Activated CD8-positive, alpha-beta memory T cell treated with anti-CD3 and anti-CD28 coated beads, Interleukin-2, amount 10 ng/mL, durations not matched to agents 7 days and 5 days (primary cell): ENCODE measurements at places on chromosomes 13 and 19. TPM values are rescaled to one million over a fixed set of nuclear protein-coding genes. Genes with fewer than 3 reads are reported as not detected.
A peak's percentile ranks its signal among the peaks of the same experiment; 100 is the strongest.

- H3K4me3 ChIP-seq = no peak overlapping the region
- no peaks in the 10 kb centered on the region for H3K27me3 ChIP-seq
- DNase-seq = no peak
- no peaks in the 10 kb centered on the region for H3K36me3 ChIP-seq
Measured at GRCh38 chr13:61751039-61751438, 335.4 kb upstream of the PCDH20 start.

GRCh38 chr19:57231686-57232085 is 863 bp downstream of the AURKC start:
- no peak overlapping the region for H3K4me3 ChIP-seq
- H3K36me3 ChIP-seq = no peaks in the 10 kb centered on the region
- H3K27ac ChIP-seq = no peak overlapping the region
- no peaks in the 10 kb centered on the region for H3K4me1 ChIP-seq

DNA sequence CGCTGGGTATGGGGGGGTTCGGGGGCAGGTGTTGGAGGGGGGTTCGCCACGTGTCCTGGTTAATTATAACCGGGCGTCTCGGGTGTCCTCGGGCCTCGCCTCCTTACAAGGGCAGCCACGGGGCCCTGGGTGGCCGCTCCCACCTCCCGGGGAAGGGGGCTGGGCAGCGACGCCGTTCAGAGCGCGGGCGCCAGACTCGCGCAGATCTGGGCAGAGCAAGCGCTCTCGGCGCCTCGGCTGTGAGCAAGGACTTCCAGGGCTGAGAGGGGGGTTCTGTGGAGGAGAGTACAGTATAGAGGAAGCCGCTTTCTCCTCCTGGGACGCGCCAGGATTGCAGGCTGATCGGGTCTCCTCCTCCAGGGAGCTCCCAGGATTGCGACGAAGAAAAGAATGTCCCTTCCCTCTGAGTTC is 1.0 kb upstream of the CKM start:
- H3K36me3 ChIP-seq = no peaks in the 10 kb centered on the region
- H3K4me1 ChIP-seq = peaks cover 3% of the 10 kb centered on the region
- peaks cover 32% of the 10 kb centered on the region for H3K27me3 ChIP-seq
- no peak overlapping the region for H3K27ac ChIP-seq
- H3K4me3 ChIP-seq = no peak overlapping the region
- DNase-seq = no peak

DNA sequence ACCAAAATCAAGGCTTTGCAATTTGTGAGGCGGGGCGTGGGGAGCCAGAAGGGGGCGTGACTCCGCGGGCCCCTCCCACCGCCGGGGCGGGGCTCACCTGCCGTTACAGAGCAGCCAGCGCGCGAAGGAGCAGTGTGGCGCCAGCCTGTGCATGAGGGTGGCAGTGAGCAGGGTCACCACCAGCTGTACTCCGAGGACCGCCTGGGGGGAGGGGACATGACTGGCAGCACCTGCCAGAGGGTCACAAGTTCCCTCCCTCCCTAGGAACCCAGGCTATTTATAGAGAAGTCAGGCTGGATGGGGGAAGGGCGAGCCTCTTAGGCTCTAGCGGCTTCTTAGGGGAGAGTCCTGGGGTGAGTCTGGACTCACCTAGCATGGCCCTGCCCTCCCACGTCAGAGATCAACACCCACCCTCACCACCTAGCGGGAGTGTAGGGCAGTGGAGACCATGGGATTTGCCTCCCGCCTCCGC is 3.6 kb downstream of the TMEM161A start:
- H3K4me1 ChIP-seq = peaks cover 23% of the 10 kb centered on the region
- DNase-seq = no peak
- H3K27me3 ChIP-seq = no peaks in the 10 kb centered on the region
- H3K4me3 ChIP-seq = no peak overlapping the region
- H3K36me3 ChIP-seq = peaks cover 21% of the 10 kb centered on the region

DNA sequence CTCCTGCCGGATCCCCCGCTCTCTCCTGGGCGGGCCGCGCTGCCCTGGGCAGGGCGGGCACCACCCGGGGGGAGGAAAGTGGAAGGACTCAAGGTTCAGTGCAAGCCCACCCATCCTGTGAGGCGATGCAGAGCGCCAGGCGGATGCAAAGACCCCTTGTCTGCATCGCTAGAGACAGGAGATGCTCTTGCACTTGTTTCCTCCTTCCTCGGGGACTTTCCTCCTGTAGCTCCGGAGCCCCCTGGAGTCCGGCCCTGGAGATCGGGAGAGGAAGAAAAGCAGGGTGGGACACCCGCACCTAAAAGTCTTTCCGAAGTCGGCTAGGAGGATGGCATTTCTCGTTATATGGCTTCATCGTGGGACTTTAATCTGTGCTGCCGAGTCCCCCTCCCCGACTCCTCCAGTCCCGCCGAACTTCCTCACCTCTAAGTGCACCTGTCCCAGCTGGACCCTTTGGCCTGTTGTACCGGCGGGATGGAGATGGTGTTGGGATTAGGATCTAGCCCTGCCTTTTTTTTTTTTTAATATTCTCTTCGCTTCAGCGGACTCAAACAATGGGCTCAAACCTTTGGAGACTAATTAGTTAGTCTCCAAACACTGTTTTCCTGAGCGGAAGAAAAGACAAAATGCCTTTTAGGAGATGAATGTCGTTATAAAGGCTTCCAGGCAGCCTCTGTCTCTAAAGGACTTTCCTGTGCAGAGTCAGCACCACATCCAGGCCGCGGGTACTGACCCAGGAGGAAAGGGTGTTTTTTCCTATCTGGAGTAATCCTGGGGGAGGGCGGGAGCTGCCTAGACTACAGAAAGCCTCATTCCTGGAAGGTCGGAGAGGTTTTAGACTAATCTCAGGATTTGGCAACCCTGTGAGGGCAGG is 725 bp downstream of the FAM124A start:
- H3K27ac ChIP-seq = no peak overlapping the region
- no peak for DNase-seq
- no peaks in the 10 kb centered on the region for H3K36me3 ChIP-seq
- H3K4me3 ChIP-seq = peak overlapping the region; percentile 37
- peaks cover 3% of the 10 kb centered on the region for H3K4me1 ChIP-seq

DNA sequence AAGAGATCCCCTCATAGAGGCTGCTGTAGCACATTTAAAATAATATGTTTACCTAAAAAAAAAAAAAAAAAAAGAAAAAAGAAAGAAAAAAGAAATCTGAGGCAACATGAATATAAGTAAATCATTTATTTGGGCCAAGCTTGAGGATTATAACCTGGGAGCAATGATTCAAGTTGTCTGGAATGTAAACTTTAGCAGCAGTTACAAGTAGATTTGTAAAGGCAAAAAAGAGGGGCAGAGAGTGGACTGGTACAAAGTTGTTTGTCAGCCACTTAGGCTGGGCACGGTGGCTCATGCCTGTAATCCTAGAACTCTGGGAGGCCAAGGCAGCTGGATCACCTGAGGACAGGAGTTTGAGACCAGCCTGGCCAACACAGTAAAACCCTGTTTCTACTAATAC is 11.3 kb downstream of the ZNF43 start:
- H3K27ac ChIP-seq = no peak overlapping the region
- no peaks in the 10 kb centered on the region for H3K4me1 ChIP-seq
- DNase-seq = no peak

- H3K27ac ChIP-seq = no peak overlapping the region
- no peak for DNase-seq
- no peaks in the 10 kb centered on the region for H3K36me3 ChIP-seq
- no peak overlapping the region for H3K4me3 ChIP-seq
- H3K4me1 ChIP-seq = no peaks in the 10 kb centered on the region
- no peaks in the 10 kb centered on the region for H3K27me3 ChIP-seq
Measured at GRCh38 chr19:30781047-30781446, 408.9 kb downstream of the ZNF536 start.

- no peaks in the 10 kb centered on the region for H3K4me1 ChIP-seq
- H3K27ac ChIP-seq = no peak overlapping the region
- no peaks in the 10 kb centered on the region for H3K36me3 ChIP-seq
- H3K4me3 ChIP-seq = no peak overlapping the region
- no peaks in the 10 kb centered on the region for H3K27me3 ChIP-seq
Measured at GRCh38 chr19:31575846-31576335, 226.7 kb upstream of the TSHZ3 start.

GRCh38 chr19:13764101-13764807 is at the start of gene MRI1:
Gene MRI1 (plus strand): TSS chr19:13764522. CDS start chr19:13764589, 67 bp downstream.
- peak; percentile 76 for DNase-seq
- peak within 1 kb of the TSS; percentile 79 for H3K4me3 ChIP-seq
- no peaks in the 10 kb centered on the region for H3K27me3 ChIP-seq
- H3K27ac ChIP-seq = peak within 1 kb of the TSS; percentile 80
- peaks cover 24% of the 10 kb centered on the region for H3K4me1 ChIP-seq

GRCh38 chr13:71979616-71980015 is 112.6 kb upstream of the DACH1 start:
- H3K27ac ChIP-seq = no peak overlapping the region
- no peak for DNase-seq
- no peaks in the 10 kb centered on the region for H3K4me1 ChIP-seq
- no peak overlapping the region for H3K4me3 ChIP-seq
- no peaks in the 10 kb centered on the region for H3K27me3 ChIP-seq

DNA sequence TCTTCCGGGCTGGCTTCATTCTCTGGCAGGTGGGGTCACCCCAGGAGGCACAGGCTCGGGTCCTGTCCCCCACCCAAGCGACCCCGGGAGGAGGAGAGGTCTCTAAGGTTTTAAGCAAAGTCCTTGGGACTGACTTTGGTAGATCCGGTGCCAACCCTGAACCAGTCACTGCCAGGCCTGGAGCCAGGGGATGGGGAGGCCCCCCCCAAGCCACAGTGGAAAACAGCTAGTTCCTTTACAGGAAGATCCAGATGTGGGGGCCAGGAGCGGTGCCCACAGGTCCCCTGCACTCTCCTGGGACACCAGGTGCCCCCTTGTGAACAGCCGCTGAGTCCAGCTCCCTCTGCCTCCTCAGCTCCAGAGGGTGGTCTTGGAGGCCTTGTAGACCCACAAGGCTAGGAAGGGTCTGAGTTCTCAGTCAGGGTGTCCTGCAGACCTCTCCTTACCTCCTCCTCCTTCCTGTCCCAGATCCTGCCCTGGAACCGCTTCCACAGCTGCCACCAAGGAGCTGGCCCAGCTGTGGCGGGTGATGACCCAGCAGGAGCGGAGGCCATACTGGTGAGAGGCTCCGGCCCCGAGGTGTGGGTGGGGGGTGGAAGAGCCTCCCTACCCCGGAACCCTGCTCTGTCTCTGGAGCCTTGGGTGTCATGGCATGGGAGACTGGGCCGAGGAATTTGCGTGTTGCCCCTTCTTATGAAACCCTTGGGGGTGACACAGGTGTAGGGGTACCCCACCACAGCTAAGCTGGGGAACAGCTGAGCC is 6.0 kb downstream of the SIX5 start:
- no peak overlapping the region for H3K4me3 ChIP-seq
- no peak for DNase-seq
- H3K27me3 ChIP-seq = peaks cover 20% of the 10 kb centered on the region
- no peaks in the 10 kb centered on the region for H3K4me1 ChIP-seq
- H3K27ac ChIP-seq = no peak overlapping the region
- H3K36me3 ChIP-seq = no peaks in the 10 kb centered on the region

- H3K4me1 ChIP-seq = peaks cover 14% of the 10 kb centered on the region
- DNase-seq = no peak
- H3K27me3 ChIP-seq = no peaks in the 10 kb centered on the region
- H3K27ac ChIP-seq = peak overlapping the region; percentile 9
Measured at GRCh38 chr19:43430142-43430710, 15.5 kb downstream of the TEX101 start.

- H3K4me1 ChIP-seq = peaks cover 9% of the 10 kb centered on the region
- DNase-seq = no peak
- peaks cover 11% of the 10 kb centered on the region for H3K36me3 ChIP-seq
Measured at GRCh38 chr19:4673726-4674125, 3.6 kb upstream of the MYDGF start.

DNA sequence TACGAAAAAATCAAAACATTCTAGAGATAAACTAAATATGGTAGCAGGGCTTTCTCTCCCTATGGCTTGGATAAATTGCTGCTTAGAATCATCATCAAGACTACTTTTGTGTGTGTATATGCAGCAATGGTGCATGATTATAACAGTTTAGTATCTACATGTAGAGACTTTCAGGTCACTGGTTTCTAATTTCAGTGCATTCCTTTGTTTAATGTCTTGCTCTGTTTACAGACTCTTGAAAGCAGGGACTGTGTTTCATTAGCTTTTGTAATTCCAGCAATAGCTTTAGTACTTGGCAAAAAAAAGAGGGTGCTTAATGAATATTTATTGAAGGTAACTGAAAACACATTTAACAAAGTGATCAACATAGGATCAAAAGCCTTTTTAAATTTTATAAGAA is 420.7 kb downstream of the PCDH9 start:
- no peak overlapping the region for H3K4me3 ChIP-seq
- H3K4me1 ChIP-seq = no peaks in the 10 kb centered on the region
- H3K27ac ChIP-seq = no peak overlapping the region
- H3K36me3 ChIP-seq = no peaks in the 10 kb centered on the region

GRCh38 chr13:59730026-59730425 is 433.7 kb downstream of the DIAPH3 start:
- no peak for DNase-seq
- H3K4me1 ChIP-seq = peaks cover 3% of the 10 kb centered on the region
- H3K27ac ChIP-seq = no peak overlapping the region
- no peak overlapping the region for H3K4me3 ChIP-seq
- no peaks in the 10 kb centered on the region for H3K36me3 ChIP-seq

GRCh38 chr13:98978280-98978679 is 416 bp upstream of the DOCK9 start:
- H3K27ac ChIP-seq = no peak overlapping the region
- no peaks in the 10 kb centered on the region for H3K36me3 ChIP-seq
- no peak for DNase-seq
- no peaks in the 10 kb centered on the region for H3K27me3 ChIP-seq

- no peak overlapping the region for H3K27ac ChIP-seq
- H3K36me3 ChIP-seq = no peaks in the 10 kb centered on the region
- H3K4me3 ChIP-seq = no peak overlapping the region
- DNase-seq = no peak
- H3K27me3 ChIP-seq = no peaks in the 10 kb centered on the region
Measured at GRCh38 chr13:68254151-68254550, 1024.0 kb upstream of the PCDH9 start.

DNA sequence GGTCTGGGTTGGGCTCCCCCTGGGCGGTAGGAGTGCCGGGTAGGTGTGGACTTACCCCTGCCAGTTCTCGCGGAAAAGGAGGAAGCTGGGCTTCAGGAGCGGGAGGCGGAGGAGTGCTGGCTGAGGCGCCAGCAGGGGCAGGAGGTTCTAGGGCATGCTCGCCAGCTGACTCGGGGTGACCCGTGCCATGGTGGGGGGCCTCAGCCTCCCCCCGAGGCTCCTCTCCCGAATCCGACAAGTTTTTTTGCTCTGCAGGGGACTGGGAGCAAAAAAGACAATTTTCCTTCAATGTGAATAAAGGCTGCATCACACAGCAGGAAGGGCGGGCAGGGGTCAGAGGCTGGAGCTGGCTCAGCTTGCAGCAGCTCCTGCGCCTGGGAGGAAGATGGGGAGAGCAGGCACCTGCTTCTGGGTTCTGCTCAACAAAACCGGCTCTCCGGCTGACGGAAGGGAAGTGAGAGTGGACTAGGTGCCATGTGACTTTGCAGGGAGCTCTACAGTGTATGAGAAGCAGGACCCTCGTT is 26.5 kb downstream of the RANBP3 start:
- no peak for DNase-seq
- no peak overlapping the region for H3K4me3 ChIP-seq
- H3K27ac ChIP-seq = peak overlapping the region; percentile 83
- H3K4me1 ChIP-seq = peaks cover 81% of the 10 kb centered on the region
- peaks cover 16% of the 10 kb centered on the region for H3K36me3 ChIP-seq

CYP2B6 gene
- not detected for total RNA-seq

SHISA7 gene
- not detected for total RNA-seq

FCAR gene
- not detected for total RNA-seq

PCDH20 gene
- total RNA-seq = not detected

PRR22 gene
- total RNA-seq = 6.0 TPM

SULT2B1 gene
- not detected for total RNA-seq

KCTD4 gene
- total RNA-seq = not detected

CEACAM1 gene
- total RNA-seq = 30.0 TPM
